ENCODE measurements at places on chromosomes 11 and 22. TPM values are rescaled to one million over a fixed set of nuclear protein-coding genes. Genes with fewer than 3 reads are reported as not detected.

GSTT2B gene
- total RNA-seq = 22.7 TPM

- H3K27ac ChIP-seq = no peak overlapping the region
- H3K36me3 ChIP-seq = no peaks in the 10 kb centered on the region
- H3K27me3 ChIP-seq = no peaks in the 10 kb centered on the region
- no peak overlapping the region for H3K4me3 ChIP-seq
Observed at GRCh38 chr11:27246925-27247324, 116.1 kb downstream of the CCDC34 start.

DNA sequence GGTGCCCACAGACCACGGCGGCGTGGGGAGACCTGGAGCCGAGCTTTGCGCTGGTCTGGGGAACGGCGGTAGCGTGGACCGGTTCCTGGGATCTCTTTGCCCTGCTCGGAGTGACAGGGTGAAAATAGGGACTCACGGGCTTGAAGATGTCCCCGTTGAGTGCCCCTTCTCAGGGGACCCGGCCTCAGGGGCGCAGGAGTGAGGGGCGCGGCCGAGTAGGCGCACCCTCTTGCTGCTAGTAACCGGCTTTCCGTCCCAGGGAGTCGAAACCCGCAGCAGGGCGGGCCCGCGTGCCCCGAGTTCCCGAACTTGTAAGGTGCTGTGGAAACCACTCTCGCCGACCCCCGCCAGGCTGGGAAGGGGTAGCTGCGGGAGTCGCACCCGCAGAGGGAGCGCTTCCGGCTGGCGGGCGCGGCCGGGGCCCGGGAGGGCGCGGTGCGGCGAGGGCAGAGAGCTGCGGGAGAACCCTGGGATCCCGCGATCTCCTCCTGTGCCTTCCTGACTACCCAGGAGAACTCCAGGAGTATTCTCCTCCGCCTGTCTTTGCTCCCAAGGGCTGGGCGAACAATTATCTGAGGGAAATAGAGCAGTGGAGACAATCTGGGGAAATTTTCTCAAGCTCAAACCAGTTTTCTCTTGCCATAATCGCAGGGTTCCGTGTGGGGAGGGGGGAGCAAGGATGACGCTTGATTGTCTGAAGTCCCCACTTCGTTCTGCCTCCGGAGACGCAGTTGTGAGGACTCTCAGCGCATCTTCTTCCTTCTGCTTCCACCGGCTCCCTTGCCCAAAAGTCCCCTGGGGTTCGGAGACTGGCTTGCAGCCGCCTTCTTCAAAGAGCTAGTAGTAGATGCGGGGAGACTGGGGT lies 666 bp downstream of the NELL1 start:
- H3K27ac ChIP-seq = no peak overlapping the region
- no peaks in the 10 kb centered on the region for H3K36me3 ChIP-seq
- H3K27me3 ChIP-seq = peaks cover 75% of the 10 kb centered on the region
- no peak for DNase-seq
- H3K4me3 ChIP-seq = no peak overlapping the region

MPZL3 gene
- 17.7 TPM for total RNA-seq

DNA sequence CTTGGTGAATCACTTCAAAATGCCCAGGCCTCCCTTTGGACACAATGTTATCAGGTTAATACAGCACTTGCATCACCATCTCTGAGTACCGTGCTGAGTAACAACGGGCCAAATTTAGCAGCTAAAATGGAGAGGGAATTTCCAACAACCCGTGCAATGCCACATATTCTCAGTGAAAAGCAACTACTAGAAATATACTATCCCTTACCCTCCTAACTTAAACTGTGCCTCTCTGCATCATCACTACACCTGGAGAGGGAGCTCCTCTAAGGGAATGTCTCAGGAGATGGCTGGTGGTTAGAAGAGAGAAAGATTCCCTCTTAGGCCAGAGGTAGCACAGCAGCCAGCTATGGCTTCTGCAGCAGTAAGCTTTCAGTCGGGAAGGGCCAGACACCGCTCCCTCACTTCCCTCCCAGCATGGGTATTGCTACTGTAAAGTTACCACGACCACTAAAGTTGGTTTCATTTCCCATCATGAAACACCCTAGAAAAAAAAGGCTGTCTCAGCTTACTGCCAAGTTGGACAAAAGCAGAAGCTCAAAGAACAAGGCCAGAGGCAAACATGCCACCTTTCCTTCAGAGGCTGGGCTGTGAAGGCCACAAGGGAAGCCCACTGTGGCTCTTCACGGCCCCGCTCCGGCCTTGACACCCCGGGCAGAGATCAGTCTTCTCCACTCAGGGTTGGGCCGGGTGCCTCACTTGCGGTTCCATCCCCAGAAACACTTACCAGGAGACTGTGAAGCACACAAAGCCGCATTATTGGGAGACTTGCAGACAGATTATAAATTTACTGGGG lies 3.9 kb downstream of the MAML2 start:
- H3K36me3 ChIP-seq = peaks cover 12% of the 10 kb centered on the region
- H3K27me3 ChIP-seq = no peaks in the 10 kb centered on the region
- H3K4me1 ChIP-seq = peaks cover 51% of the 10 kb centered on the region
- DNase-seq = peak; percentile 86

- no peak overlapping the region for H3K27ac ChIP-seq
- H3K36me3 ChIP-seq = peaks cover 100% of the 10 kb centered on the region
- H3K4me1 ChIP-seq = peaks cover 71% of the 10 kb centered on the region
- no peak overlapping the region for H3K4me3 ChIP-seq
- no peaks in the 10 kb centered on the region for H3K27me3 ChIP-seq
- no peak for DNase-seq
Observed at GRCh38 chr11:114097832-114098231, 38.3 kb downstream of the ZBTB16 start.

DNA sequence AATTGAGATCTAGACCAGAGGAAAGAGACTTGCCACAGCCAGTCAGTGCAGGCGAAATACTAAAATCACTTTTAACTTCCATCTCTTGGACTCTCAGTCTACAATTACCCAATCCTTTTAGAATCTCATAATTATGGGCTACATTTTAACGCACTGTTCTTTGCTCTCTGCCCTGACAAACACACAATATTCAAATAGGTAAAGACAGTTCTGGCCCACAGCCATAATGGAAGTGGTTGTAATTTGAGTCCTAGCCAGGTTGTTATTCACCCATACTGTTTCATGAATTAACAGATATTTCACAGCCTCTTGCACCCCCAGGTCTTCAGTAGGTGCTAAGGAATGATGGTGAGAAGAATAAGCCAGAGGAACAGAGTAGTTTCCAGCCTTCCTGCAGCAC lies 830 bp downstream of the C11orf97 start:
- H3K4me3 ChIP-seq = peak overlapping the region; percentile 77
- DNase-seq = peak; percentile 63
- peaks cover 21% of the 10 kb centered on the region for H3K4me1 ChIP-seq
- H3K27ac ChIP-seq = no peak overlapping the region
- peaks cover 6% of the 10 kb centered on the region for H3K36me3 ChIP-seq

RIC3 gene
- 0.96 TPM for total RNA-seq

- H3K27me3 ChIP-seq = peaks cover 11% of the 10 kb centered on the region
- H3K27ac ChIP-seq = no peak overlapping the region
- no peak overlapping the region for H3K4me3 ChIP-seq
- DNase-seq = peak; percentile 21
- no peaks in the 10 kb centered on the region for H3K36me3 ChIP-seq
Observed at GRCh38 chr22:29202212-29203192, 3.2 kb upstream of the EMID1 start.

- H3K36me3 ChIP-seq = no peaks in the 10 kb centered on the region
- no peak for DNase-seq
- H3K27me3 ChIP-seq = no peaks in the 10 kb centered on the region
Observed at GRCh38 chr11:69440876-69441275, 40.6 kb upstream of the LINC01488 start.

GRCh38 chr11:120431633-120432032 lies 79.9 kb upstream of the GRIK4 start:
- H3K4me1 ChIP-seq = peaks cover 15% of the 10 kb centered on the region
- peak overlapping the region; percentile 89 for H3K27ac ChIP-seq
- DNase-seq = peak; percentile 38
- H3K27me3 ChIP-seq = no peaks in the 10 kb centered on the region

- H3K27ac ChIP-seq = no peak overlapping the region
- no peaks in the 10 kb centered on the region for H3K27me3 ChIP-seq
- no peak overlapping the region for H3K4me3 ChIP-seq
Observed at GRCh38 chr11:122038543-122038942, 77.5 kb downstream of the BLID start.

CSF2RB gene
- not detected for total RNA-seq

DNA sequence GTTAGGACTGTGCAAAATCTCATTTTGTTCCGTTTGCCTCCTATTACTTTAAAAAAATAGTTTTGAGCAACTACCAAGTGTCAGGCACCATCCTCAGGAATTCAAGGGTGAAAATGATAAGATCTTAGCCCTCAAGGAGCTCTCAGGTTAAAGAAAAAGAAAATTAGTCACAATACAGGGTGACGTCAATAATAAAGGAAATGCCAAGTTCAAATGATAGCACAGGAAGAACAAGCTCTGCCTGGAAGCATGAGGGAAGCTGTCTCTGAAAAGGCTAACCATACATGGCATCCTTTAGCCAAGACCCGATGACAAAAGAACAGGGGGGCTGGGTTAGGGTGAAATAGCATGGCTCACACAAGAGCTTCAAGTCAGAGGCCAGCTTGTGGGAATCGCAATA lies 11.1 kb upstream of the MPZL2 start:
- DNase-seq = peak; percentile 49
- H3K4me3 ChIP-seq = no peak overlapping the region
- no peaks in the 10 kb centered on the region for H3K27me3 ChIP-seq
- no peak overlapping the region for H3K27ac ChIP-seq
- H3K4me1 ChIP-seq = peaks cover 26% of the 10 kb centered on the region
- H3K36me3 ChIP-seq = peaks cover 5% of the 10 kb centered on the region

CST6 gene
- total RNA-seq = not detected

- no peak overlapping the region for H3K4me3 ChIP-seq
- H3K27me3 ChIP-seq = no peaks in the 10 kb centered on the region
- H3K4me1 ChIP-seq = no peaks in the 10 kb centered on the region
- no peak overlapping the region for H3K27ac ChIP-seq
- DNase-seq = no peak
- peaks cover 7% of the 10 kb centered on the region for H3K36me3 ChIP-seq
Observed at GRCh38 chr11:11531131-11531908, 90.5 kb downstream of the GALNT18 start.

GRCh38 chr11:35598254-35599125 lies 19.8 kb upstream of the FJX1 start:
- no peaks in the 10 kb centered on the region for H3K36me3 ChIP-seq
- no peaks in the 10 kb centered on the region for H3K27me3 ChIP-seq
- H3K4me1 ChIP-seq = peaks cover 13% of the 10 kb centered on the region
